Hypothalamus (tissue), 51 donors: ENCODE measurements at places on chromosomes 2 and 18.

DNA sequence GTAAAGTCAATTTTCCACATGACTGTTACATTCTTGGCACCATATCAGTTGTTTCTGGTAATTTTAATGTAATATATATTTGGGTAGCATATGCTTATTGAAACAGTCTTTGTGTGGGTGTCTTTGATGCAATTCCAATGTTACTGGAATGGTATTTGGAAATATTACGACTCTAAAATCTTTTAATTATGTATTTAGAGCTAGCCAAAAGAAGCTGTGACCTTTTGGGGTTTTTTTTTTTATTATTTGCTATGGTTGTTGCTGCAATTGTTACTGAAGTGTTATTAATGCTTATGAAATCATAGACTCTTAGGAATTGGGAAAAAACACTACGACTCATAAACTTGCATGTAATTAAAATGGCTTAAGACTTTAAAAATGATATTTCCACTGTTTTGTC lies 95.9 kb downstream of the AOX1 start:
- DNase-seq, result no peak

DNA sequence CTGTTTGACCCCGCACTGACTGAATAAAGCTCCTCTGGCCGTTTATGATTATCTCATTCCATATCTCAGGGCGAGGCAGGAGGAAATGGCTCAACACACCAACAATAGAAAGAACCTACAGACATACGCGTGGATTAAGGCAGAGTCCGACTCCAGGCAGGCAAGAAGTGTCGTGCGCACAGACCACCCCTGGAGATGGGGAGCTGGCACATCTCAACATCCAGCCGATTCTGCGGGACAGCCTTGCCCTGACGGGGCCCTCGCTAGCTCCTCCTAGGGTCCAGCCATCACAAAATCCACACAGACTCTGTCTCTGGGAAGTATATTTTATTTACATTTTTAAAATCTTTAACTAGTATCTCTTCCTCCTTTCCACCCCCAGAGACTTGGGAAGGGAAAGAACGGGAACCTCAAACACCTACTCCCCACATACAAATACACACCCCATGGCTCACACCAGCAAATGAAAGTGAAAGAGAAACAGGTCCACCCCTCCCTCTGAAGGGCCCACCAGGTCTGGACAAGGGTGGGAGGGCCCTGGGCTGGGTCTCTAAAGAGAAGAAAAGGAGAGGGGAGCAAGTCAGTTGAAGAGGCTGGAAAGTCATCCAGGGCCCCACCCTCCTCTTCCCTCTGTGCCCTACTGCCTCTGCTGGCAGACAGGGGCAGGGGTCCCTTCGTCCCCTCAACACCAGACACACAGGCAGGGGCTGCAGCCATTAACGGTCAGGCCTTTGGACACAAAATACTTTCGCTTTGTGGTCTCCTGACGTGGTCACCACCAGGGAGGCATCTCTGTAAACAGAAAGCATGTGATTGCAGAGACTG lies 3.2 kb downstream of the GPBAR1 start:
- DNase-seq, result no peak

DNA sequence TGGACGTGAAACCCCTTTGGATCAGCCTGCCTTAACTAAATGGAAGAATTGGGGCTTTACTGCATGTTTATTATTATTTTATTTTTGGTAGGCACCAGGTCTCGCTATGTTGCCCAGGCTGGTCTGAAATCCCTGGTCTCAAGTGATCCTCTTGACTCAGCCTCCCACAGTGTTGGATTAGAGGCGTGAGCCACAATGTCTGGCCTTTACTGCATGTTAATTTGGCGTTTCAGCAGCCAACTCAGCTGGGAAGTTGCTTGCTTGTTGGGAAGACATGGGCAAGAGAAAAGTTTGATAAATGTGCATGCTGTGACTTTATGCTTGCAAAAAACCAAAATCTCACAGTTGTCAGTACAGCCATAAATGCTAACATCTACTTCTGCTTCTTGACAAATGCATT lies 105.1 kb downstream of the FMNL2 start:
- no peak for DNase-seq

GRCh38 chr2:132381376-132381775 lies 35.2 kb upstream of the GPR39 start:
- no peak for DNase-seq

GRCh38 chr18:31920277-31920676 lies 22.7 kb downstream of the TRAPPC8 start:
- no peak for DNase-seq

DNA sequence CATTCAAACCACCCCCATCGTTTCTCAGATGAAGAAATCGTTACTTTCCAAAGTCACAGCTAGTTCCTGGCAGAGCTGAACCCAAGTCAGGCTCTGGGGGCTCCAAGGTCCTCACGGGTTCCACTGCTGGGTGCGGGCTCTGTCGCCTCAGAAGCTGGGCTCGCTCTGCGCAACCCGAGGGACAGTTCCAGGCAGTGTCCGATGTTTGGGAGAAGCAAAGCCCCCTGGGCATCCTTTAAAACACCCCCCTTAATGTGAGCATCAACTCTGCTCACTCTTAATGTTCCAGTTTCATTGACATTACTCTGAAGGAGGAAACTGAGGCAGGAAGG lies 796 bp downstream of the AOX1 start:
- DNase-seq, result no peak

GRCh38 chr2:156896294-156896693 lies 361.2 kb upstream of the GALNT5 start:
- no peak for DNase-seq
